ENCODE measurements at places on chromosomes 7 and 10.

GRCh38 chr10:73414230-73414945 is 530 bp upstream of the ANXA7 start:
- no peak for DNase-seq

- DNase-seq = no peak
Observed at GRCh38 chr10:59819683-59820082, 66.4 kb upstream of the MRLN start.

- no peak for DNase-seq
Observed at GRCh38 chr10:124091646-124092249, 1.6 kb downstream of the CHST15 start.

GRCh38 chr7:114791771-114792170 is 130.1 kb upstream of the MDFIC start:
- DNase-seq = no peak

GRCh38 chr10:104445359-104445758 is 91.7 kb downstream of the CFAP58 start:
- DNase-seq = no peak

- peak; percentile 12 for DNase-seq
Observed at GRCh38 chr10:61896854-61897661, 4.4 kb upstream of the ARID5B start.

DNA sequence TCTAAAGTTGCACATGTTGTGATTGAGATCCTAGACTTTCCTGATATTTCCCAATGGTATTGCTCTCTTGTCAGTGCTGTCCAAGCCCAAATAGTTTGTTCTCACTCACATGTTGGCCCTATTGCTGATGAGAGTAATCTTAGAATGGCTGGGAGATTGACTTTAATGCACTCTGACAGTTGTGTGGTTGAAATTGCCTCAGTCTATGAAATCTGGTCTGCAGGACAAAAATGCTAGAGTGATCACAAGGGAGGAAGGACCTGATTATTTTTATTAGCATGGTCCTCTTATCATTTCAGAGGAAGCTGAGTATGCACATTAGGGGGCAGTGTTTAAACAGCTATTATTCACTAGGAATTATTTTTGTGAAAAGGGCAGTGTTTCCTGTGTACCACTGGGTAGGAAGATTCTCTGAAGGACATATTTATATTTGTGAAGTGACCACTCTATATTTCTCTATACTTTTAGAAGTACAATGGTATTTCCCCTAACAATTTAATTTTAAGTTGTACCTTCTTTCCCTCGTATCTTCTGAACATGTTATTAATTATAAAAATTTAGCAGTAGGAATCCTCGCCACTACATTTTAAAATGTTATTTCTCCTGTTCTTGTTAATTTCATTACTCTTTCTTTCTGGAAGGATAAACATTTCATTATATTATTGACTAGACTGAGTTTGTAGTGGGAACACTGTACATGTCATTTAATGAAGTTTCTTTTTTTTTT is 64.4 kb downstream of the SUGCT start:
- no peak for DNase-seq

GRCh38 chr10:7533657-7534479 is 123.0 kb upstream of the SFMBT2 start:
- DNase-seq = no peak

DNA sequence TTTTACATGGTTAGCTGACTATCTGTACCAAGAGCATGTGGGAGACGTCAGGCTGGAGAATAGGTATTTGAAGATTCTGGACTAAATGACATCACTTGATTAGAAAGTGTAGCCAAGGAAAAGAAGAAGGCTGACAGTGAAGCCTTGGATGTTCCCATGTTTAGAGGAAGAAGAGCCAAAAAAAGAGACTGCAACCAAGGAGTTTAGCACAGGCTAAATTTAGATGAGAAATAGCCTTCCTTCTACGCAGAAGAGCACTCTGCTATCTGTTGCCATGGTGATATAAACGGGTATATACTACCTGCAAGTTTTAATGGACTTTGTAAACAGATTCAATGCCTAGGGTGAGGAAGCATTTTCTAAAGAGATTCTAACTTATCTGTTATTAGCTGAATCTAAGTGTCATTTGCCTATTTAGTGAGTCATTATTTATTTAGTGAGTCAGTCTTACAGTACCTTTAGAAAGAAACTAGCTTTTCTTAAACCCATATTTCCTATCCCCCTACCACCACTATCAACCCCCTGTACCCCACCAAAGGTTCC is 69.8 kb downstream of the CDK6 start:
- no peak for DNase-seq

GRCh38 chr10:71606257-71607081 is 113.1 kb downstream of the C10orf105 start:
- no peak for DNase-seq

DNA sequence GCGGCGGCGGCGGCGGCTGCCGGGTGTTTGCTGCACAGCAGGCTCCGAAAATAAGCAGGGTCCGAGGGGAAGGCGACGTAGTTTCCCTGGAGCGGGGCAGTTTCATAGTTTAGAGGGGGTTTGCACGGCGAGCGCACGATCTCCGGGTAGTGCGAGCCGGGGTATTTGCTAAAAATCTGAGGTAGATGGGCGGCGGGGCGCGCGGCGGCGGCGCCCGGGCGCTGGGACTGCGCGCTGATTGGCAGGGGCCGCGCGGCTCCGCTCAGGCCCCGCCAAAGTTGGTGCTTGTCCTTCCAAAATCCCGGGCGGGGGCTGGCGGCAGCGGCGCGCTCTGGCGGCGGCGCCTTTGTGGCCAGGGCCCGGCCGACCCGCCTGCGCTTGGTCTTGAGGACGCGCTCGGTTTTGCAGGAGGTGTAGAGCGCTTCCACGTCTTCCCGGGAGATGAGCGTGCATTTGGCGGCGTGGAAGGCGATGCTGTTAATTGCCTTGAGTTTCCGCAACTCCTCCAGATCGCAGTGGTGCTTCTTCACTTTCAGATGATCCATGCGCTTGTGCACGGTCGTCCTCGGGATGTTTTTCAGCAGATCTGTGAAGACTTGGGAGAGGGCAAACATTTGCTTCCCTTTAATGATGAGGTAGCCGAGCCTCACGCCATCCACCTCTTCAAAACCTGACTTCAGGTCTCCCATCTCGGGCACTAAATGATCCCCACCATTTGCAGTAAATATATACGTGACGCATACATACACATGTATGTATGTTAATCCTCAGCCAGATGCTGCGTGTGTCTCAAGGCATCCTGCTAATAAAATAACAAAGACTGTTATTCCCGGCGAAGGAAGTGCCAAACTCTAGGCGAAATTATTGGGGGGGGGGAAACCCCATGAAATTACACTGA is 8.1 kb downstream of the SKIDA1 start:
- DNase-seq = no peak

DNA sequence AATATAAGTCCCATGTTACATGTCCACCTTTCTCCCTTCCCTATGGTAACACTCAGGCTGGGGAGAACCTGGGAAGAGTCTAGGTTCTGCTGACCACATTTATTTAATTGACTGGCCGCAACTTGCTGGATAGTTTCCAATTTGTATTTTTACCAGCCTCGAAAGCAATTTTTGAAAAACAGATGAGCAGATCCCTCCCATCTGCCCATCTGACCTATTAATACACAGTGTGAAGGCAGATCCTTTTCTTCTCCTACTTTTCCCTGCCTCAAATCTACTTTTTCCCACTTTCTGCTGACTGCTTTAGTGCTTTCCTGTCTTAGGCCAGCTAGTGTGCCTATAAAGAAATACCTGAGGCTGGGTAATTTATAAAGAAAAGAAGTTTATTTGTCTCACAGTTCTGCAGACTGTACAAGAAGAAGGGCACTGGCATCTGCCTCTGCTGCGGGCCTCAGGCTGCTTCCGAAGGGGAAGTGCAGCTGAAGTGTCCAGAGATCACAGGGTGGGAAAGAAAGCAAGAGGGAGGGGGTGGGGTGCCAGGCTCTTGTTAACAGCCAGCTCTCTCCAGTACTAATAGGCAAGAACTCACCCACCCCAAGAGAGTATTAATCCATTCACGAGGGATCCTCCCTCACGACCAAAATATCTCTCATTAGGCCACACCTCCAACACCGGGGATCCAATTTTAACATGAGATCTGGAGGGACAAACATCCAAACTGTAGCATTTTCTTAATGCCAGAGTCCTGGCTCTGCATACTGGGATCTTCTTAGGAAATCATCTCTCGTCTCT is 336.0 kb upstream of the IGFBP3 start:
- DNase-seq = no peak

DNA sequence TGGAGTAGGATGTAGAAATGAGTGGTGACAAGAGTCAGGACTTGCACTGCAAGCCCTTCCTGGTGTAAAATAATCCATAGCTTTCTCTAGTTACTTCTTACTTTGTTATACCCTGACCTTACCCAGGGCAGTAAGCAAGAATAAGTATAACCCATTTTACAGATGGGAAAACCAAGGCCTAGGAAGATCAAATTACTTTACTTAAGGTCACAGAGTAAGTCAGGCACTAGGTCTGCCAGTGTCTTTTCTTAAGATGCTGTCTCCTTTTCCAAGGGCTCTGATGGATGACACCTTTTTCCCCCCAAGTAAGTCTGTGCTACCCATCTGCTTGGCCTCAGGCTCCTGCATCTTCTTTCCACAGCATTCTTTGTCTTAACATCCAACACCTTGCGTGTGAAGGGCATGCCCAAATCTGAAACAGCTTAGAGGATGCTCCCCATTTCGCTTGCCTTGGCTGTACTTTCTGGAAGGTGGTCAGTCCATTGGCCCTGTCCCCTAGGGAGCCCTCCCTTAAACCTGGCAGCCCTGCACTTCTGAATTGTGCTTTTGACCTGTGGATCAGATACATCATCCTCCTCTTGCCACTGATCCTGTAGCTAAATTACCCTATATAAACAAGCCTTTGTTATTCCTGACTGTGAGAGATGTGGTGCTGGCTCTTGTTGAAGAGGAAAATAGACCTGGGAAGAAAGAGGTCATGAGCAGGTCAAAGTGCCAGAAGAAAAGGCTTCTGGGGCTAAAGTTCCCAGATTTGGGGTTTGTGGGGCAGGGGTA is 168.6 kb downstream of the LRMDA start:
- DNase-seq = no peak

DNA sequence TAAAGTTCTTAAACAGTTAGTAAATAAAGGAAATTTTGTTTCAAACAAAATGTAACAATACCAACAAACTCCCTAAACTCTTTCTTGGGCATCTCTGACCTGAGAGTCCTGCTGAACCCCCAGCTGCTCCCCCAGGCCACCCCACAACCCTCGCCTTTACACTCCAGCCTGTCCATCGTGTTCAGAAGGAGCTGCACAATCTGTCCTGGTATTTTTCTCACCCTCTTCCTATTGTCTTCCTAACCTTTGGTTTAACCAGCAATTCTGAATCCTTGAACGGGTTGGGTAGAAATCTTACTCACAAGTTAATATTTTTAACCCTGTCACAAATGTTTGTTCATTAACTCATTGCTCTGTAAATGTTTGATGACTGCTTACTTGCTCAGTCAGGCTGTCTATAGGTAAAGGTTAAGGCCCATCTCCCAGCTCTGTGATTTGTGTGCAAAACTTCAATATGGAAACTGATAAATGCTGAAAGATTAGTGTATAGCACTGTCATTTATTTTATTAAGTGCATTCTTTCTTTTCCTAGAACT is 16.8 kb downstream of the SFRP4 start:
- DNase-seq = no peak

- no peak for DNase-seq
Observed at GRCh38 chr7:12066521-12066920, 144.6 kb upstream of the TMEM106B start.

DNA sequence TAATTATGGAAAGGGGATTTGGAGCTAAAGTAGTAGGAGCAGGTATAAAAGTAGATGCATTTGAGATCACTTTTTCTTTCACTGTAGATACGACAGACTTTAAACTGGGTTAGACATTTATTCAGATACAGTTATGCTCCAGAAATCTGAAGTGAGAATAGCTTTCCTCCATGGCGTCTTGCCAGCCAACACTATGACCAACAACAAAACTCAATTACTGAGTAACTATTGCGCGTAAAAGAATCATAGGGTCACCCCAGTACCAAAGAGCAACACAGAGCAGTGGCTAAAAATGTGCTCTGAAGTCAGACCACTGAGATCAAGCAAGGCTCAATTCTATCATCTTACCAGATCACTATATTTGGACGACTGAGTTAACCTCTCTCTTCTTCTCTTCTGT is 262.5 kb upstream of the SORCS1 start:
- DNase-seq = no peak

DNA sequence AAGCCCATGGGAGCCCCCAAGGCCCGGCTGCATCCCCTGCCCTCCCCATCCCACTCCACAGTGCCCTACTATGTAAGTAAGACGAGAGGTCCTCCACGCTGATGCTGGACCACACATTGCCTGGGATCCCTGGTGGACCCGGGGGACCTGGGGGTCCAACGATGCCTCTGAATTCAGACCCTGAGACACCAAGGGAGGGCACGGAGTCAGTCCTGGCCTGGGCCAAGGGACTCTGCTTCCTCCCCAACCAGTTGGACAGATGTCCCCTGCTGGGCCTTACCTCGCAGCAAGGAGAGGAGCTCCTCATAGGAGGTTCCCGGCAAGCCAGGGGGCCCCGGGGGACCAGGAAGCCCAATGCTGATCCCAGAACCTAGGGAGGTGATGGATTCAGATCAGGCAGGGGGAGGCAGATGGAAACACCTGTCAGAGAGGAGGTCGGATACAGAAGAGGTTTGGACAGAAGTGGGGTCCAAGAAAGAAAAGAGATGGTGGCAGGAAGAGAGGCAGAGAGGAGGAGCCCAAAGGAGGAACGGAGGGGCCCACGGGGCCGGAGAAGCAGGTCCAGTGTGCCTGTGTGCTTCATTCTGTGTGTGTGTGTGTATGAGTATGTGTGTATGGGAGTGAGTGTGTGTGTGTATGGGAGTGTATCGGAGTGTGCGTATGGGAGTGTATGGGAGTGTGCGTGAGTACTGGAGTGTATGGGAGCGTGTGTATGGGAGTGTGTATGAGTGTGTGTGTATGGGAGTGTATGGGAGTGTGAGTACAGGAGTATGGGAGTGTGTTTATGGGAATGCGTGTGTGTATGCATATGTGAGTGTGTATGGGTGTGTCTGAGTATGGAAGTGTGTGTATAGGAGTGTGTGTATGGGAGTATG is 50.2 kb downstream of the COL17A1 start:
- DNase-seq = no peak

- no peak for DNase-seq
Observed at GRCh38 chr10:113337142-113337541, 215.7 kb upstream of the HABP2 start.

GRCh38 chr7:151273651-151274390 is 25.3 kb upstream of the SMARCD3 start:
- DNase-seq = no peak

- no peak for DNase-seq
Observed at GRCh38 chr7:74575811-74576210, 81.7 kb upstream of the GTF2I start.

GRCh38 chr10:114715171-114715670 is 57.1 kb upstream of the ABLIM1 start:
- no peak for DNase-seq

DNA sequence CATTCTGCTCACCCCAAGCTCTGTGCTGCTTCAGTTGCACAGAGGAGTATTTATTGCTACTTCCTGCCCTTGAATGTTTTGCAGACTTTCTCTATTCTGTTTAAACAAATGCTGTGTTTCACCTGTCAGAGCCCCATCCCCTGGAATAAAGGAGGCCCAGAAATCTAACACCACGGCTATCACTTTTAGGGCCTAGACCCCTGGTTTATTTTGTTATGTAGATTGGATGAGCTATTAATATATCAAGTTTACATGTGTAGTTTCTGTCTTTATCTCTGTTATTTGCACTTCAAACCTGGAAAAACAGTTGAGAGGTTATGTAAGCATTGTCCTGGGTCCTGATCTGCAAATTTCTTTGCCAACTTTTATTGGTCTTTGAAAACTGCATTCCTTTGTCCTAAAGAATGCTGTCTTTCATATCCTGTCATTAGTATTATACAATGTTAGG is 630.1 kb downstream of the PARD3 start:
- no peak for DNase-seq

- DNase-seq = no peak
Observed at GRCh38 chr7:27345997-27346396, 103.4 kb downstream of the EVX1 start.

Data from activated T-helper 9 cell treated with anti-CD3 and anti-CD28 coated beads, Interleukin-2, amount 50 U/mL, for 16 hours (primary cell).